ENCODE measurements at places on chromosomes 16 and 17. TPM values are rescaled to one million over a fixed set of nuclear protein-coding genes. Genes with fewer than 3 reads are reported as not detected.

Gene BRIP1
- total RNA-seq: 4.5 TPM

Gene GPS2
- 92.1 TPM for total RNA-seq

Gene EPN3
- 0.19 TPM for total RNA-seq

Gene NUDT7
- 4.9 TPM for total RNA-seq

Gene TBX21
- 0.15 TPM for total RNA-seq

Gene HBA1
- not detected for total RNA-seq

Gene TM4SF5
- 1.2 TPM for total RNA-seq

Gene CCL18
- not detected for total RNA-seq

Gene PRAC1
- not detected for total RNA-seq

Gene BICDL2
- total RNA-seq: not detected

Gene PLEKHH3
- 14.3 TPM for total RNA-seq

Gene SEZ6
- total RNA-seq: 0.10 TPM

Gene TTLL6
- 0.60 TPM for total RNA-seq

Gene MEFV
- 0.12 TPM for total RNA-seq

Gene CTF1
- total RNA-seq: 0.39 TPM

Gene STAT5A
- 6.1 TPM for total RNA-seq

Gene CMTM2
- total RNA-seq: not detected

Gene ZFP1
- 16.9 TPM for total RNA-seq

Gene CCT6B
- 1.4 TPM for total RNA-seq

Gene FSCN2
- 0.59 TPM for total RNA-seq

Gene KDM8
- 2.5 TPM for total RNA-seq

Gene NPB
- total RNA-seq: 0.55 TPM

Gene WFIKKN1
- 0.23 TPM for total RNA-seq

Gene CCDC137
- total RNA-seq: 59.0 TPM

Gene PRCD
- not detected for total RNA-seq

Gene NPIPA5
- 1.9 TPM for total RNA-seq

Gene KRT25
- not detected for total RNA-seq

Gene DNAAF8
- 2.4 TPM for total RNA-seq

Gene ABCA9
- not detected for total RNA-seq

Gene PYY
- total RNA-seq: not detected

Gene LRRC46
- total RNA-seq: 2.9 TPM

Gene CSH1
- not detected for total RNA-seq

Gene UBE2O
- 32.6 TPM for total RNA-seq

Gene MFSD11
- total RNA-seq: 19.4 TPM

Gene NOL3
- total RNA-seq: 73.1 TPM

Gene CES3
- total RNA-seq: 3.6 TPM

Gene MRC2
- 40.5 TPM for total RNA-seq

Gene TBC1D3H
- not detected for total RNA-seq

Gene PIPOX
- total RNA-seq: 0.26 TPM

Gene CMTM1
- 0.49 TPM for total RNA-seq

Gene CCL4
- not detected for total RNA-seq

Gene CBX2
- total RNA-seq: 16.4 TPM

Gene COL1A1
- 8.0 TPM for total RNA-seq

Gene ATP2C2
- 0.10 TPM for total RNA-seq

Gene STX1B
- total RNA-seq: 1.8 TPM

Gene EME1
- 14.9 TPM for total RNA-seq
